Caudate nucleus (tissue), 63 donors: ENCODE measurements at places on chromosomes 12 and 14.

GRCh38 chr12:66984962-66985361, 284.2 kb upstream of the CAND1 start:
- DNase-seq: no peak

- no peak for DNase-seq
These were observed 13.7 kb upstream of the WSCD2 start for GRCh38 chr12:108115123-108116121.

DNA sequence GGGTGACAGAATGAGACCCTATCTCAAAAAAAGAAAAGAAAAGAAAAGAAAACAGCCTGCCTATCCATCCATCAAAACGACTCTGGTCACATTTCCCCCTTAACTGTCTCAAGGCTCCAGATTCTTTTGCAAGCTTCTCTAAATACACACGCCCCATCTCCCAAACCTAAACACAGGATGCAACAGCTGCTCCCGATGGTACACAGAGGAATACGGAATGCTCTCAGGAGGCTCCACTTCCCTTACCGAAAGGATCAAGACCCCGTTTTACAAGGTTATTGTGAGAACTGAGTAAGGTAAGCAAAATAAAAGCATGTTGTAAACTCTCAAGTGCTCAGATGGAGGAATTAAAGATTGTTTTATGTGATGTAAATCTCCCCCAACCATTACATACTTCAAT, 62.3 kb downstream of the NT5DC3 start:
- DNase-seq: no peak

DNA sequence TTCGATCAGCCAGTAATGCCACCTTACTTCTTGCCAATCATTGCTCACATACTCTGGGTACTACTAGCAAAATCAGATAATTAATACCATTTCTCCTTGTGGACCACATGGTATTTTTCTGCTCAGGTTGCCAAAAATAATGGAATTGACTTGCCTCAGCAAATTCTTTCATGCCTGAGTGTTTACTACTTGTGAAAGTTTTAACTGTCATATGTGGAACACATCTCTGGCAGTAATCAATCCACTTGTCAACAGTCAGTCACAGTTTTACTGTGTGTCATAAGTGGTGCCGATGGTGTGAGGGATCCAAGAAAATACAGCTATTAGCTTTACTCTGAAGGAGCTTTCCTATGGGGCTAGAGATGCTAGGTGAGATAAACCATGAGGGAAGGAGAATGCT, 55.3 kb upstream of the ATF1 start:
- no peak for DNase-seq

GRCh38 chr12:67915335-67915851, 73.9 kb upstream of the IFNG-AS1 start:
- no peak for DNase-seq

- no peak for DNase-seq
These were observed 52.7 kb downstream of the FAM222A start for GRCh38 chr12:109766251-109766778.

DNA sequence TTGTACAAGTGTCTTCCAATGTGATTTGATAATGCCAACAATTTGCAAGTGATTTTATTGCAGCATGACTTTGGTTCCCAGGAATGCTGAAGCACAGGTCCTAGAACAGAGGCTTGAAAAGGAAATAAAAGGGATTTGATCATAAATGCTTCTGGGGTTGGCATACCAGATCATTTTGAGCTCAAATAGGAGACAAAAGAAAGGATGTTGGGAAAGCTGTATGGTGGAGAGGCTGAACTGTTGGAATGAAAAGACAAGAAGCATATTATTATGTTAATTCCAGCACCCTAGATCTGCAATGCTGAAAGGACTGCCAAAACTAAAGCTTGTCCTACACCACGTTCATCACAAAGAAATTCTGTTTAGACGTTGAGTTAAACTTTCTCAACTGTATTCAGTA, 143.1 kb downstream of the BICD1 start:
- no peak for DNase-seq
